ENCODE measurements at places on chromosomes 2 and 18. TPM values are rescaled to one million over a fixed set of nuclear protein-coding genes. Genes with fewer than 3 reads are reported as not detected.
A peak's percentile ranks its signal among the peaks of the same experiment; 100 is the strongest.

GRCh38 chr2:126912201-126912600, 13.5 kb downstream of the TEX51 start:
- peaks cover 6% of the 10 kb centered on the region for H3K27me3 ChIP-seq
- H3K27ac ChIP-seq = no peak overlapping the region
- H3K36me3 ChIP-seq = no peaks in the 10 kb centered on the region

GRCh38 chr2:191678437-191679100, 633 bp downstream of the NABP1 start:
- H3K27ac ChIP-seq = peak overlapping the region; percentile 93
- peaks cover 51% of the 10 kb centered on the region for H3K4me1 ChIP-seq
- H3K36me3 ChIP-seq = peaks cover 13% of the 10 kb centered on the region
- H3K27me3 ChIP-seq = no peaks in the 10 kb centered on the region
- DNase-seq = no peak

KIF3C gene
- total RNA-seq = 29.7 TPM

DNA sequence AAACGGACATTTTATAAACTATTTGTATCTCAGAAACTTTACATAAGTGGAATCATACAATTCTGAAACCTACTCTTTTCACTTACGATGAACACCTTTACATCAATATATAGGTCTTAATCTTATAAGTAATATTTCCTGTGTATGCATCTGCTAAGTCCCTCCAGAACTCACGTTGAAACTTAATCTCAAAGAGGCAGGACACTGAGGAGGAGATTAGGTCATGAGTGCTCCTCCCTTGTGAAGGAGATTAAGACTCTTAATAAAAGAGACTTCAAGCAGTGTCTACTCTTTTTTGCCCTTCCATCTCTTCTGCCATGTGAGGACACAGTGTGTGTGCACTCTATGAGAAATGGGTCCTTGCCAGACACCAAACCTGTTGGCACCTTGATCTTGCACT, 94.7 kb upstream of the CDKL4 start:
- DNase-seq = no peak
- no peak overlapping the region for H3K27ac ChIP-seq
- H3K36me3 ChIP-seq = peaks cover 22% of the 10 kb centered on the region
- no peaks in the 10 kb centered on the region for H3K27me3 ChIP-seq
- no peaks in the 10 kb centered on the region for H3K4me1 ChIP-seq

DNA sequence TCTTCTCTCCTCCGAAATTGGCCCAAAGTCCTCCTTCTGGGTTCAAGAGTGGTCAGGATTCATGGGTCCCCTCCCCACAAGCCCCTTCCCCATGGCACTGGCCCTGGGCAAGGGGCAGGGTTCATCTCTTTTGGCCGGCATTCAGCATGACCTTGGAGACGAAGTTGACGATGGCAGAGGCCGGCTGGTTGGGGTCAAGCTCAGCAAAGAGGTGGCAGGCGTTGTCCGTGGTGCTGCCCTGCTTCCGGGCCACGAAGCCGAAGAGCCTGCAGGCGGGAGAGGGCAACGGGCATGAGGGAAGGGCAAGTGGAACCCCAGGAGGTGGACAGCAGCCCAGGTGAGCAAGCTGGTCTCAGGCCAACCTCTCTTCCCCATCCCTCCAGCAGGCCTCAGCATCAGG, 198.5 kb downstream of the TNS1 start:
- DNase-seq = no peak
- H3K27me3 ChIP-seq = no peaks in the 10 kb centered on the region
- H3K36me3 ChIP-seq = peaks cover 20% of the 10 kb centered on the region

DSG1 gene
- not detected for total RNA-seq

ALKAL2 gene
- total RNA-seq = 52.9 TPM

DNA sequence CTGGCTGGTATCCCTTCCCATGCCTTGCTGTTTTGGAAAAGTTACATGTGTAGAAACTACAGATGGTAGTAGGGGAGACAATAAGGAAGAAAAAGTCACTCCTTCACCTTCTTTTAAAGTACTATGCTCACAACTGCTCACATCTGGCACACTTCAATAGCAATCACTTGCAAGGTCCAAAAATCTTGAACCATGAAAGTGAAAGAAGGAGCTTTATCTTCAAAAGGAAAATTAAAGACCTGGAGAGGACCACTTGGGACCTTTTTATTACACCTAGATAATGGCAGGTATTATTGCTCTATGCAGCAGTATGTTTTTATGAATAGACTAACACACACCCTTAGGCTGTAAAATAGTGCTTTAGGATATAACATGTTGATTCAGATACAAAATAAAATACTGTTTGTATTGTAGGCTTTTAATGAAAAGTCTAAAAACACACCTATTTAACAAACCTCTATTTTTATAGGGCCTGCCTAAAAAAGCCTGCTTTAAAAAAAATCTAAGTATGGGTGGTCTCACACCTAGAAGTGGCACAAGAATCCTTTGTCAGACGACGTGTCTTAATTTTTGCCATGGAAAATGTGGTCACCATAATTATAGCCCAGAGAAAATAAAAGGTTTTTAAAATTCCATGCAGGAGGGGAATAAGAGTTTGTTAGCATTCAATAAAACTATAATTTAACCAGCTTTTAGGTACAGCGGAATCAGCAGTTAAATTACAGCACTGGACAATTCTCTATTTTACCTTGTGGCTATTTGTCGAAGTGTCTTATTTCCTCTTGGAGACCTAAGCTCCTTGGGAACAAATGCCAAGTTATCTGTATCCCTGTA, 124.0 kb downstream of the BCL2 start:
- H3K36me3 ChIP-seq = no peaks in the 10 kb centered on the region
- H3K27ac ChIP-seq = no peak overlapping the region

Data from osteocyte (in vitro differentiated cells).